Activated T-cell treated with anti-CD3 and anti-CD28 coated beads, Interleukin-2, amount 50 U/mL, for 72 hours (primary cell): ENCODE measurements at places on chromosomes 3 and 15. TPM values are rescaled to one million over a fixed set of nuclear protein-coding genes. Genes with fewer than 3 reads are reported as not detected.

DNA sequence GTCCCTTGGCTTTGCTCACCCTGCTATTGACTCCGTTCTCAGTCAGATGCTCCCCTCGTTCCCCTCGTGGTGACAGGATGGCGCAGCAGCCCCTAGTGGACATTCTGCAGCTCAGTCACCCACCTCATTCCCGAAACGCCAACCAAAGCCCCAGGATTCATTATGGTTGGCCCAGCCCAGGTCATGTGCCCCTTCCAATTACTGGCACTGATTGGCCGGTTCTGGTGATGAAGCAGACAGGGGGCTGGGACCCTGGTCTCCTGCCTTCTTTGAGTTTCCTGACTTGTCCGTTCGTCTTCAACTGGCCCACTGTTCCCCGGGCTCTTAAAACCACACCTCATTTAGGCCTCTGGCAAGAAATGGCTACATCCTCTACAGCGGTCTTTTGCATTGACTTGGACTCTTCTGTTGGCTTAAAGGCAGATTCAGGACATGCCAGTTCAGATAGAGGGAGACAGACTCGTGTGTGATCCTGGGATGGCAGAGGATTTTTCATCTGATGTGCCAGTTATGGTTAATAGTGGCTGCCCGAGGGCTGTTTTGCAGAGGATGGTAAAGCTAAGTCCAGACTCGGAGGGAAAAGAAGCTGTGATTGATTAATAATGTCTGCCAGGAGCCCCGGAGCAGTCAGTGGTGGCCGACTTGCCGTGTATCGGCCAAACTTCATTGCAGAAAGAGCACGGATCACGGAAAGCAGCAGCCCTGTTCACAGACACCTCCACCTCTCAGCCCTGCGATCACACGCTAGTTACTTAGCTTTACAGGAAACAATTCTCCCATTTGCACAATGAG, 37.8 kb downstream of the LSM3 start:
- peak; percentile 3 for DNase-seq
- H3K27ac ChIP-seq = no peak overlapping the region
- peak overlapping the region; percentile 39 for H3K4me3 ChIP-seq
- H3K36me3 ChIP-seq = peaks cover 2% of the 10 kb centered on the region

DNA sequence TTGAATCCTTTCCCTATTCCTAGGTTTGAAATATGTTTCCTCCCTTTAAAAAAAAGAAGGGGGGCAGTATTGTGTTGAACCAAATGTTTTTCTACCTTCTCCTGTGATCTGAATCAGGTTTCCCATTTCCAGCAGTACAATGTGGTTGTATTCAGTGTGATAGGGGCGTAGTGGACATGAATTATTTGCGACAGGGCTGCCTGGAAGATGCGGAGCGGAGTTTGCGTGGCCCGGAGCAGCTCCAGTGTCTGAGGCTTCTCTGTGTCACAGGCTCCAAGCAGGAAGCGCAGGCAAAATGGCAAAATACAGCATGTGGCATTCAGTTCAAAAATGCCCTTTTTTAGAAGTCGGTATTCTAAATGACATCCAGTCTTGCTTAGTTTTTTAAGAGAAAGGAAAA, 154.4 kb downstream of the PGPEP1L start:
- no peaks in the 10 kb centered on the region for H3K27me3 ChIP-seq
- peaks cover 63% of the 10 kb centered on the region for H3K4me1 ChIP-seq
- H3K4me3 ChIP-seq = peak overlapping the region; percentile 97

FOXB1 gene
- total RNA-seq = 6.0 TPM

DNA sequence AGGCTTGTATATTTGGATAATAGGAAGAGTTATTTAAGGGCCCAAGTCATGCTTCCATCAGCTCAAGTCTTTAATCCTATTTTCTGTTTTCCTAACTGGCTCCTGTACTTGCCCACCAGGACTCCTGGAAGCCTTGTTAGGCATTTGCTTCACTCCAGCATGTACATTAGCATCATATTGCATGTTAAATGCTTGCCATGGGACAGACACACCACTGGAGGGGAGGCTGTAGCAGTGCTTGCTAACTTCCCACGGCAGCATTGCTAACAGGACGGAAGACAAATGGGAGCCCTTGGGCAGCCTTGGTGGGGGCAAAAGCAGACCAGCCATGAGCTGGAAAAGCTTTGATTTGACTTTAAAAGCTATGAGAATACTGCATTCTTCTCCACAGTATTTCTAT, 6.1 kb downstream of the TMOD2 start:
- H3K36me3 ChIP-seq = no peaks in the 10 kb centered on the region
- DNase-seq = no peak
- H3K4me3 ChIP-seq = no peak overlapping the region
- peaks cover 5% of the 10 kb centered on the region for H3K4me1 ChIP-seq
- H3K27ac ChIP-seq = no peak overlapping the region
- peaks cover 12% of the 10 kb centered on the region for H3K27me3 ChIP-seq

DNA sequence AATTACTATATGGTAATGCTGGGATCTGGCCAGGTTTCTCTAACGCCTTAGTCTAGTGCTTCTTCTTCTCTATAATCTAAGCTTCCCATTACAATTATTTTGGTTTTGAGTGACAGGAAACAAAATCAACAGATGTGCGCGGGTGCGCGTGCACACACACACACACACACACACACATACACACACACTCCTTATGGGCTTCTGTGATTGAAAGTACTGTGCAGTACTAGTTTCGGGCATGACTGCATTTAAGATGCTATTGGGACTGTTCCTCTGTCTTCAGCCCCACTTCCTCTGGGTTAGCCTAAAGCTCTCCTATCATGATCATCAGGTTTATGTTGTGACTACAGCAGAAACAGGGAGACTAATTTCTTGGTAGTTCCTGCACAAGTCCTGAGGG, 32.2 kb downstream of the EPHB1 start:
- H3K27me3 ChIP-seq = peaks cover under 1% of the 10 kb centered on the region
- no peaks in the 10 kb centered on the region for H3K4me1 ChIP-seq
- no peaks in the 10 kb centered on the region for H3K36me3 ChIP-seq
- H3K4me3 ChIP-seq = no peak overlapping the region
- no peak overlapping the region for H3K27ac ChIP-seq

TRPM1 gene
- total RNA-seq = not detected

GRCh38 chr3:24432989-24433388, 61.7 kb downstream of the THRB start:
- peaks cover 8% of the 10 kb centered on the region for H3K27me3 ChIP-seq
- no peak overlapping the region for H3K4me3 ChIP-seq
- no peaks in the 10 kb centered on the region for H3K36me3 ChIP-seq
- H3K27ac ChIP-seq = no peak overlapping the region

GRCh38 chr3:141321109-141321497, 47.2 kb upstream of the ZBTB38 start:
- DNase-seq = no peak
- H3K36me3 ChIP-seq = peaks cover 3% of the 10 kb centered on the region
- peaks cover 16% of the 10 kb centered on the region for H3K4me1 ChIP-seq

DNA sequence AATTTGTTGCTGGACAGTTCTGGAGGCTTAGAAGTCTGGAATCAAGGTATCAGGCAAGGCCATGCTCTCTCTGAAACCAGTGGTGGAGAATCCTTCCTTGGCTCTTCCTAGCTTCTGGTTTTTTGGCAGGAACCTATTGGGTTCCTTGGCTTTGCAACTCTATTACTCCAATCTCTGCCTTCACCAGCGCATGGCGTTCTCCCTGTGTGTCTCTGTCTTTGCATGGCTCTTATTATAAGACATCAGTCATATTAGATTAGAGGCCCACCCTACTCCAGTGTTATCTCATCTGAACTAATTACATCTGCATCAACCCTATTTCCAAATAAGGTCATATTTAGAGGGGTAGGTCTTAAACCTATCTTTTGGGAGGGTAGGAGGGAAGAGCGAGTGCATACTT, 358.1 kb upstream of the RARB start:
- no peak overlapping the region for H3K27ac ChIP-seq
- no peaks in the 10 kb centered on the region for H3K27me3 ChIP-seq
- H3K4me3 ChIP-seq = no peak overlapping the region

DNA sequence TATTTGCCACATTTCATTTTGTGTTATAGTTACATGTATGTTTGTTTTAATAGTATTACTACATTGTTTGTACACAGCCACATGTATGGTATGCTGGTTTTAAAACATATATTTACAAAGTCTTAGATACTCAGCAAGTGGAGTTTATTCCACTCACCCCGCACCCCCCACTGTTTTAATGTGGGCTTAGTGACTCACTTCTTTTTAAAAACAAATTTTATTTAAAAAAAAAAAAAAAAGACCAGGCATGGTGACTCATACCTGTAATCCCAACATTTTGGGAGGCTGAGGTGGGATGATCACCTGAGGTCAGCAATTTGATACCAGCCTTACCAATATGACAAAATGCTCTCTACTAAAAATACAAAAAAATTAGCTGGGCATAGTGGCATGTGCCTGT, 26.9 kb upstream of the TJP1 start:
- H3K4me1 ChIP-seq = no peaks in the 10 kb centered on the region
- H3K27me3 ChIP-seq = peaks cover 12% of the 10 kb centered on the region
- H3K36me3 ChIP-seq = peaks cover 9% of the 10 kb centered on the region

GRCh38 chr3:52310861-52311575, 5.1 kb upstream of the DNAH1 start:
- H3K27ac ChIP-seq = peak overlapping the region; percentile 39
- no peaks in the 10 kb centered on the region for H3K36me3 ChIP-seq
- peak; percentile 63 for DNase-seq
- peaks cover 75% of the 10 kb centered on the region for H3K4me1 ChIP-seq

DNA sequence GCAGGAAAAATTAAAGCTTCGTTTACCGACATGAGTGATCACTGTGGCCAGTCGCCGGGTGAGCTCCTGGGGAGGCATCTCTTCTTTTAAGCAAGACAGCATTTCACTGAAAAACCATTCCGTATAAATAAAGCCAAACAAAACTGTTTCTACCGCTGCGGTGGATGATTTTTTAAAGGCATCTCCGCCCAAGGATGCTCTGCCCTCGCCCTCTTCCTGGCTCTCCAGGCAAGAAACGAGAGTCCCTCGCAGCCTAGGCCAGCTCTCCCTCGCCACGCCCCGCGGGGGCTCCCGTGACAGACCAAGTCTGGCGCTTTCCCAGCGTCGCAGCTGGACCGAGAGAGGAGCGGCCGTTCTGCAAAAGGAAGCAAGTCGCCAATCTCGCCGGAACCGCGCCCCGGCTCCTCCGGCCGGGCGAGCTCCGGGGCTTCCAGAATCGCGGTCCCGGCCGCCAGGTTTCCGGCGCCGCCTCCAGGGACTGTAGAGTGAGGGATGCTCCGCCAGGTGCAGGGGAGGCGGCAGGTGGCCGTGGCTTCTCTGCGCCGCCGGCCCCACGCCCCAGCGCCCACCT, 458 bp downstream of the MCF2L2 start:
- no peaks in the 10 kb centered on the region for H3K36me3 ChIP-seq
- H3K27me3 ChIP-seq = peaks cover 24% of the 10 kb centered on the region
- H3K4me1 ChIP-seq = peaks cover 53% of the 10 kb centered on the region
- H3K27ac ChIP-seq = no peak overlapping the region

CXCR6 gene
- total RNA-seq = 13.1 TPM

GRCh38 chr3:34533451-34533850, 735.0 kb downstream of the PDCD6IP start:
- no peak overlapping the region for H3K27ac ChIP-seq
- no peak for DNase-seq
- H3K27me3 ChIP-seq = peaks cover 6% of the 10 kb centered on the region
- H3K4me3 ChIP-seq = no peak overlapping the region
- H3K4me1 ChIP-seq = no peaks in the 10 kb centered on the region

DNA sequence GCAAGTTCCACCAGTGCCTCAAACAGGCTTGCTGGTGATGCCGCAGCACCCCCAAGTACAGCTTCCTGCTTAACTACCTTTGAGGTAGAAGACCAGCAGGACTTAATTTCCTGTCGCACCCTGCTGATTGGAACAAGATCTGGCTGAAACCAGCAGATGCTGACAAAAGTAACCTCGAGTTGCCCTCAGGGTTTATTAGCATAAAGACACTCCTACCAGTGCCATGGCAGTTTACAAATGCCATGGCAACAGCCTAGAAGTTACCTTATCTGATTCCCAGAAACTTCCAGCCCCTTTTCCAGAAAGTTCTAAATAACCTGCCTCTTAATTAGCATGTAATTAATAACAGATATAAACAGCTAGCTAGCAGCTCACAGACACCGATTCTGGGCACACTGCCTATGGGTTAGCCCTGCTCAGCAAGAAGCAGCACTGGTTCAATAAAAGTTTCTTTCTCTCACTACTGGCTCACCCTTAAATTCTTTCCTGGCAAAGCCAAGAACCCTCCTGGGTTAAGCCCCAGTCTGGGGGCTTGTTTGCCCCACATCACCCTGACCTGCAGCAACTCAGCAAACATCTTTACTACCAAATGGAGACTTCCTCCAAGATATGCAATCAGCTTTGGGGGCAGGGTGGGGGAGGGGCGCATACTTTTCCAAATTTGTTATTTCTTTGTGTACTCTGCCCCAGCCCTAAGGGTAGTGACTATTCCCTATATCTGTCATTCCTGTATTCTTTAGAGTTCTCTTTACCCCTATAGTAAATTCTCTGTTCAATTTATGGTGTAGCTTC, 54.2 kb downstream of the MAP4 start:
- no peak for DNase-seq
- H3K27me3 ChIP-seq = no peaks in the 10 kb centered on the region
- no peak overlapping the region for H3K4me3 ChIP-seq
- H3K36me3 ChIP-seq = no peaks in the 10 kb centered on the region
- H3K27ac ChIP-seq = no peak overlapping the region
- peaks cover 23% of the 10 kb centered on the region for H3K4me1 ChIP-seq

GRCh38 chr15:23518104-23518503, 47.4 kb upstream of the MKRN3 start:
- no peaks in the 10 kb centered on the region for H3K4me1 ChIP-seq
- H3K4me3 ChIP-seq = no peak overlapping the region
- DNase-seq = no peak
- H3K36me3 ChIP-seq = no peaks in the 10 kb centered on the region
- H3K27ac ChIP-seq = no peak overlapping the region
- no peaks in the 10 kb centered on the region for H3K27me3 ChIP-seq

DNA sequence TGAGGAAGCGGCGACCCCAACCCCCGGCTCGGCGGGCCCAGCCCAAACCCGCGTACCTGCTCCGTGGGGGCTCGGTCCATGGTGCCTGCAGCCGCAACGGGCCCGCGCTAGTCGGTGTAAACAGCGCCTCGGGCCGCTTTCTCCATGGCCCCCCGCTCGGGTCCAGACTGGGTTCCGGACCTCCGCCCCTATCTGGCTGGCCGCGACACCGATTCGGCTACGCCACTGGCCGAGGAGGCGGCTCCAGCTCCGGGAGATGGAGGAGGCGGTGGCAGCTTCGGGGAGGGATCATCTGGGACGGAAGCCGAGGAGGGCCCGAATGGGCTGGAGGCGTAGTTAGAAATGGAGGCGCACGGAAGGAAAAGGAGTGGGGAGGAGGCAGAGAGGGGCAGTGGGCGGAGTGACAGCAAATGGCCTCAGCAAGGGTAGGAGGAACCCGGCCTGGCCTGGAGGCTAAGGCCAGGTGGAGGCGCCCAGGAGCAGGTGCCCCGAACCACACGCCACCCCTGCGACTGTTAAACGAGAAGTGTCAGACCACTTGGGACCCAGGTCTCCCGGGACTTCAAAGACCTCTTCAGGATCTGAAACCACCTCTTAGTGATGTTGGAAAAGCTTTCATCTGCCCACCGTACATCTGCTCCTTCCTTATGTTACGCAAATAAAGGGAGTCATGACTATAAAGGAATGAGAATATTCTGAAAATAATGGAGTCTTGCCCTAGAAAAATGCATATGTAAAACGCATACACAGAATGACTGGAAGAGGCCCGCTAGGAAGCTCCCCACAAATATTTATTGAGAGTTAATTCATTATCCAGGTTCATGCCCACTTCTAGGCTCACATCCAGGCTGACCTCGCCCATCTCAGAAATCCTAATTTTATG, at the start of gene SECISBP2L:
TSS of gene SECISBP2L (minus strand) at position 227 of the 883 bp plus-strand sequence. CDS start at position 80, 147 bp downstream.
- H3K4me3 ChIP-seq = peak within 1 kb of the TSS; percentile 97
- peaks cover 4% of the 10 kb centered on the region for H3K36me3 ChIP-seq
- peak within 1 kb of the TSS; percentile 98 for H3K27ac ChIP-seq
- peaks cover 30% of the 10 kb centered on the region for H3K4me1 ChIP-seq
- DNase-seq = peak; percentile 90

SLC28A1 gene
- not detected for total RNA-seq

CCDC12 gene
- total RNA-seq = 56.2 TPM

GUCA1C gene
- not detected for total RNA-seq

CATSPER2 gene
- total RNA-seq = 4.5 TPM

GOLGA6L10 gene
- total RNA-seq = 2.5 TPM
